ENCODE measurements at places on chromosomes 3 and 15. TPM values are rescaled to one million over a fixed set of nuclear protein-coding genes. Genes with fewer than 3 reads are reported as not detected.

DNA sequence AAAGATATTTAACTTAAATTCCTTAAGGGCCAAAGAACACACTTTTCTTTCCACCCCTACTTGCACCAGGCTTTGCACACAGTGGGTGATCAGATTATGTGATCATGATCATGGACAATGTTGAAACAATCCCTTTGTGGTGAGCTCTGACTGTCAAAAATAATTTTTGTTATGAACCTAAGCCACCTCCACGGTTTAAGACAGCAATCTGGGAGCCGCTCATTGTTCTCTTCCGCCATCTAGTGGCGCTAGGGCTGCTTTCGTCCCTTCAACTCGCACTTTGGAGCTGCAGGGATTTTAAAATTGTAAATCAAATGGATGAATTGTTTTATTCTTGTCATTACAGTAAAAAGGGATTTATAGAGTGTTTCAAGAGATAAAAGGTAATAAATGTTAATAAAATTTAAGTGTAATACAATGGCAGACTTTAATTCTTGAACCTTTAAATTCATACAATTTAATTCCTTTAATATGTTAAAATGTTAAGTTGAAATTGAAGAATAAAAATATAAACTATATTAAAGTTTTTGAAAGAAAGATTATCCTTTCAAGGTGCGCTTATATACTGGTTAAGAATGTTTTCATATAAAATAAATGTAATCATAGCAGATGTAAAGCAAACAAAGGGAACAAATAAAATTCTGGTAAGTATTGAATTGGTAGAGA is 45.3 kb upstream of the ARL6 start:
- peak; percentile 81 for DNase-seq

DNA sequence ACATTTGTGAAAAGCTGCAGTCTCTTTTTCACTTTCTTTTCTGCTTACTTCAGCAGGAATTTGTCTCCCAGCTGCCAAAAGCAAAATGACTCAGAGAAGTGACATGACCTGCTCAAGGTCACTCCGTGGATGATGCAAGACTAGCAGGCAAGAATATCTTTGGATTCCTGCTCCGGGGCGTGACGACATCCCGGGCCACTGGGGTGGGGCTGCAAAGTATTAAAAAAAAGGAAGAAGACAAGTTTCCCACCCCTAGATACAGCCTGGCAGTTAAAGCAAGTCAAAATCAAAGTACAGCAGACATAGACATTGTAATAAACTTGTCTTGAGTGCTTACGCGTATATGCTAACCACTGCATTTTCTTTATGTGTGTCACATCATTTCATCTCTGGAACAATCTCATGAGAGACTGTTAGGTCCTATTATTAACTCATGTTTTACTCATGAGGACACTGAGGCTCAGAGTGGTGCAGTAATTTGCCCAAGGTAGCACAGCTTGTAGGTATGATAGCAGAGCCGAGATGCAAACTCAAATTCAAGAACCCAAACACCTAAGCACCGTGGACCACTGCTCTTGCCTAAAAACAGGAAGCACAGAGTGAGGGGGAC is 485.2 kb upstream of the PROK2 start:
- DNase-seq: peak; percentile 84

GRCh38 chr3:28598165-28598564 is 249.5 kb upstream of the AZI2 start:
- DNase-seq: no peak

Gene ALDH1A3
- 0.05 TPM for total RNA-seq

- no peak for DNase-seq
These were observed 356.3 kb upstream of the C2CD4B start for GRCh38 chr15:62521396-62521795.

DNA sequence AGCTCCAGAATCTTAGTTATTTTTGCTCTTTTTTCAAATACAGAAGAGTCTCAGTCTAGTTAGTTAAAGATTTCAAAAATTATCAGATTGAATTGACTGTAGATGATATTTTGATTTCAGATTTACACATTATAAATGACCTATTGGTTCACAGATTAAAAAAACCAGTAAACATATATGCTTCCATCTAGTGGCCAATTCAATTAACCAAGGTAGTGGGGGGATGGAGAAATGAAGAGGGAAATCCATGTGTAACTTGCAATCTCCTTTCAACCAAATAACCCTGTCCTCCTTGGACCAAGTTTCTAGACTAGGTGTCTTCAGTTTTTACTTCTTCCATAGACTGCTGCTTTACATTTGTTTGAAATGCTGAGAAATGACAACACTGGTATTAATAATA is 789.8 kb downstream of the ROBO1 start:
- peak; percentile 19 for DNase-seq

- peak; percentile 55 for DNase-seq
These were observed 688 bp downstream of the SETD5 start for GRCh38 chr3:9397906-9398699.

- peak; percentile 94 for DNase-seq
These were observed 77.7 kb upstream of the LIMD1 start for GRCh38 chr3:45516829-45517228.

DNA sequence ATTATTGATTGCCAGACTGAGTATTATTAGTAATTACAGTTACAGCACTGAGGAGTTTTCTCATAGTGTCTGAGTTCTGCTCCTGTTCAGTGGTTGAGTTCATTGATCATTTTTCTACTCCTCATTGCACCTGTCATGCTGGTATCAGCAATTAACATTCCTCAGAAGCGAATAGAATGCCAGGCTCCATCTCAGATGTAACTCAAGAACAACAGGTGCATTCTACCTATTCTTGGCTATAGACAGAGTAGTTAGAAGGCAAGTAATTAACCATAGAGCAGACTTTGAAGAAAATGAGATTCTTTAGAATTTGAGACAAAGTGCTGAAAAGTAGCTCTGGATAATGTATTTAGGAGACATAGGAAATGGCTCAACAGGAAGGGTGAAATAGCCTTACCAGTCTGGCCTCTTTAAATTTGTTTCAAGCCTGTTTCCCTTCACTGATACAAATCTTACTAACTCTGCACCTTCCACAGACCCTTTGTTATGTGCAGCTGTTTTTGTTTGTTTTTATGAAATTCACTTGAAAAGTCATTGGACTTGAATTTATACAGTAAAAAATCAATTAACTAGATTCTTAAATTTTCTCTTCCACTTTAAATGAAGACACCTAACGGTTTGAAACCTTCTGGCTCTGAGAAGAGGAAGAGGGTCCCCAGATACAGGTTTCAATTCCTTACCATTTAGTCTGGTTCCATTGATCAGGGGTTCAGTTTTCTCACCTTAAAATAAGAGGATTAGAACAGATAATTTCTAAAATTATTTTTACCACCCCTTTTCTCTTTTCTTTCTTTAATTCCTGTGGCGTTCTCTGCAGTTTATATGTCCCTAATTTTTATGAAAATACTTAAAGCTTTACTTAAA is 109.6 kb downstream of the FNDC3B start:
- DNase-seq: peak; percentile 67

Gene LRRC28
- total RNA-seq: 33.5 TPM

DNA sequence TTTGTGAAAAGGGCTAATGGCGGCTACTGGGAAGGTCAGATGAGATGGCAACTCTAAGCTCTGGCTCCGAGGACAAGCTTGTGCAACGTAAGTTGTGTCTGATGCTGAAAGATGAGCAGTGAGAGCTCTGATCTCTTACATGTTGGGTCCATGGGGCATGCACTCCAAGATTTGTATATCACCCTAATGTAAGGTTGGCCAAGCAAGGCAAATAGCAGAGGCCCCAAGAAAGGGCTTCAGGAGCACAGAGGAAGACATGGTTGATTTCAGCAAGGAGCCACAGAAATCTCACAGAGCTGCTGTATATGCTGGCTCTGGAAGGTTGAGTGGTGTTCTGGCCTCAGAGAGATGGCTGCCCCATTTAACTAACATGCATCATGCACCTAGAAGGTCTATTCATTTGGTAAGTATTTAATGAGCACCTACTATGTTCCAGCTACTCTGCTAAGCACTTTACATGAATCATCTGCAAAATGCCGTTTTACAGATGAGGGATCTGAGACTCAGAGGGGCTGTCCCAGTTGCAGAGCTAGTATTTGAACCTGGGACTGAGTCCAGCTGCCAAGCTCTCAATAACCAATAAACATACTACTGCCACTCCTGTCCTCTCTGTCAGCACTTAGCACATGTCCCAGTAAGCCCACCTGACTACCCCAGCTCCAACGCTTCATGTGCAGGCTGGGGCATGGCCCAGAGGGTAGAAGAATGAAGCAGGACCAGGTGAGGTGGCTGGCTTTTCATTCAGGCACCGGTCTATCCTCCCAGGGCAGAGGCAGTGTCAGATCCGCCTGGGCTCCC is 27.8 kb upstream of the ATP2B2 start:
- no peak for DNase-seq

DNA sequence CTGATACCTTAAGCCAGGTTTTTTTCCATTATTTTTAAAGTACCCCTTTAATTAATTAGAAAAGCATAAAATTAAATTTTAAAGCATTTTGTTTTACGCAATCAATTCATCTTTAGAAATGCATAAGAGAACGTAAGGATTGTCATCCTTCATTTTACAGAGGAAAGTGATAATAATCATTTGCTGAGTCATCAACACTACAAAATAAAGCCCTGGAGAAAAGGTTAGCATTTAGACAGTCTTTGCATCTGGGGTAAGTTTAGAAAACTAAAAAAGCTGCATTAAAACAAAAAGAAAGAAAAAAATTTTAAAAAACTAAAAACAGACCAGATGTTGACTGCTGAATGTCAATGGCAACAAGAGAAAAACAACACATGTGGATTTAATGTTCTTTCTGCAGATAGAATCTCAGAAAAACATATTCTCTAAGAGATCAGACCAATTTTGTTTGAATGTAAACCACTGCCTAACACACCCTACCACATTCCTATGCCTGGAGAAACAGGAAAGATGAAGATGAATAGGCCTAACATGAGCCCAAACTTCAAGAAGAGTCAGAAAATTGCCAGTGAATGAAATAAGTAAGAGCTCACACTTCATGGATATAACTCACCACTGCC is 59.9 kb downstream of the SUCNR1 start:
- no peak for DNase-seq

DNA sequence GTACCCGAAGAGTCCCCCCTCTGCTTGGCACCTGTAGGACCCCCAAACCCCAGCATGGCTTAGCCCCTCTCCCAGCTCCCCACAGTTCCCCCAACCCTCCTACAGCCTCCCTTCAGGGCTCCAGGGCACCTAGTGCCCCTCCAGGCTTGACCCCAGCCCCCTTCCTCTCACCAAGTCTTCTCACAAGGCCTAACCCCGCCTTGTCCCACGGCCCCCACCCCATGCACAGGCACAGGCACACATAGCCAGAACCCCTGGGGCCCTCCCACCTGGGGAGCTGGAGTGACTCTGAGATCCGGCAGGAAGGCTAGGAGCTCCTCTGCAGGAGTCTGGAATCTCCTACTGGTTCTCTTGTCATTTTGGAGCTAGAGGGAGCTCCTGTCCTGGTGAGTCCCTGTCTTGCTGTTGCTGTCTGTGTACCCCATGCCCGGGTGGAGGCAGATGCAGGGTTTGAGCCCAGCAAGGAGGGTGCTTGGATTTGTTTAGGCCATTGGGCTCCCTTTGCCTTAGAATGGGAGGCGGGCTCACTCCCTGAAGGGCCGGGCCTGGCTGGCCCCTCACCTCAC is 39.6 kb downstream of the KLF13 start:
- no peak for DNase-seq

DNA sequence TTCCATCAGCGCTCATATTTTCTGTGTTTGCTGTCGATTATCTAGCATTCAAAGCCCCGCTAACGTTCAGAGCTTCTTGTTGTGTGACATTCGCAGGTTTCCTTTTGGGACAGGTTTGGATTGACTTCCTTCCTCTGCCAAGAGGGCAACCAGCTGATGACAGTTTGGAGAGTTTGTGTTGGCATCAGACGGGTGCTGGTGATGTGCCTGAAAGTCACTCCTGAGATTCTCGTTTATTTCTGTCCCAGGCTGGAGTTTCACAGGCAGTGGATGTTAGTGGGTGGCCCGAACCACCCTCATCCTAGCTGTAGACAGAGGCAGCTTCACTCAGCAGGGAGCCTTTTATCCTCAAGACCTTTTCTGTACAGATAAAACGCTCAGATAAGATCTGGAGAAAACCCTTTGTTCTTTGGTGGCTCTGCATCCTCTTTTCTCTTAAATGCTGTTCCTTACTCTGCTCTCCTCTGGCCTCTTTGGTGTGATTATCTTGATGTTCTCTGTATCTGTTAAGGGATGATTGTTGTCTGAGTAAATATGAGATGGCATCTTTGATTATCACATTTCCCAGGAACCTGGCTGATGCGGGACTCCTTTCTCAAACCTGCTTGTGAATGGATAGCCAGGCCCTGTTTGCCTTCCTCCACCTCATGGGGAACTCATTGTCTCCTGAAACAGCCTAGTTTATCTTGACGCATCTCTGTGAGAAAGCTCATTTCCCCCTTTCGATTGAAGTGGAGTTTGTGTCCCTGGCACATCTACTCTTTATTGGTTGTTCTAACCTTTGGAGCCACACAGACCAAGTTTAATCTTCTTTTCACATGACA is 35.9 kb downstream of the CGNL1 start:
- DNase-seq: no peak

Gene ZNF774
- total RNA-seq: 3.4 TPM

- peak; percentile 17 for DNase-seq
These were observed 43.5 kb upstream of the RNU6-1 start for GRCh38 chr15:67883234-67883773.

DNA sequence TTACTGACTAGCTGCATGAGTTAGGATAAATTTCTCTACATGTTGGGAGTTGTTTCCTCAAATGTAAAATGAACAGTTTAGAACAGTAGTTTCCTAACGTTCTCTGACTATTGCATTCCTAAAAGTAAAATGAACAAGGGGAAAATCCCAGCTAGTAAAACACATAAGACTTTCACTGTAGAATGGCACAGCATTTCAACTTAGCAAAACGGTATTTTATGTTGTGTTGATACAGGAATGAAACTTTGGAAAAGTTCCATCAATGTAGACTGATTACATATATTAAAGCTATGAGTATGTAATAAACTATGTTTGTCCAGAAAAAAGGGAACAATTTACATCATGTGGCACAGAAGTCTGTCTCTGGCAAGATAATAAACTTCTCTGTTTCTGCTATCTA is 297.4 kb upstream of the EPHA3 start:
- DNase-seq: no peak

DNA sequence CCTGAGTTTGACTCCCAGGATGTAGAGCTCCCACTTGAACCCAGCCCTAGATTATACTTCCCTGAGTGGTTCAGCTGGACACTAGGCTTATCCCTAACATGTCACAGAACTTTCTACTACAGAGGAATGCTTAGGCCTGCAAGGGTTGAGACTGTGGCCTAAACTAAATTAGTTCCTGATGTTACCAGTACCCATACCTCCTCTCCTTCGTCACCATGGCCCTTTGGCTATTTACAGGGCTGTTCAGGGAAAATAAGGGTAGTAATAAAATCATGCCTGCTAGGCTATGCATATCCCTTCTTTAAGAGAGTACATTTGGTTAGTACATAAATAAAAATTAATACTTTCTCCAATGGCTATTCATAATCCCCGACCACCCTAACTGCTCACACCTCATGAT is 356.4 kb upstream of the RASGRP1 start:
- DNase-seq: no peak

All from myocyte (in vitro differentiated cells).